HepG2 (cell line): ENCODE measurements at places on chromosomes 6 and 20.

GRCh38 chr6:46468403-46469010 lies 22.7 kb downstream of the RCAN2 start:
- DNase-seq = no peak

DNA sequence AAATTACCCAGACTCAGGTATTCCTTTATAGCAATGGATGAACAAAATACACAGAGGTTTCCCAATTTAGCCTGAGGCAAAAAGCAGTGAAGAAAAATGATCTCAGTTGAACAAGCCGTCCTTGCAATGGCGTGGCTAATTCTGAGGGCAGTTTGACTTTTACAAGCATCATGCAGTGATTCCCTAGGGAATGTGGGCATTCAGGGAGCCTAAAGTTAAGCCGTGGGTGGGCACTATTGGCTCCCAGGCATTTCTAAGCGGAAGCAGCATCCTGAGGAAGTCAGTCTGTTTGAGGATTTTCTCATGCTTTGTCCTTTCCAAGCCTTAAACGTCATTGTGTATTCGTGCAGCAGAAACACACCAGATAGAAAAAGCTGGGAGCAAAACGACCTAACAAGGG lies 133.9 kb downstream of the MYLK4 start:
- no peak for DNase-seq

DNA sequence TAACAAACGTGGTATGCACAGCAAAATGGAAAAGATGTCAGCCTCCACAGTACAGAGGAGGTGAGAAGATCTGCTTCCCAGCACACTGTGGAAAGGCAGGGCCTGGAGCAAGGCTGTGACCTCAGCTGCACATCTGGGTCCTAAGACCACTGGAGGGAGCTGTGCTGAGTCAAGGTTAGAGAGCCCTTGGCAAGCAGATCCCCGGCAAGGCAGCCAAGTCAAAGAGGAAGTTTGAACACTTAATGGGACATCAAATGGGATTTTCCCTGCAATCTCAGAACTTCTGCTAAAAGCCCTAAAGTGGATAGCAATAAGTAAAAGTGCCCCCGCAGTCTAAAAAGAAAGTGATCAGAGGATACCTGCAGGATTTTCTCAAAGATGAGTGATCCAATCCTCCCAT lies 39.5 kb downstream of the UNC5CL start:
- DNase-seq = peak; percentile 80

DNA sequence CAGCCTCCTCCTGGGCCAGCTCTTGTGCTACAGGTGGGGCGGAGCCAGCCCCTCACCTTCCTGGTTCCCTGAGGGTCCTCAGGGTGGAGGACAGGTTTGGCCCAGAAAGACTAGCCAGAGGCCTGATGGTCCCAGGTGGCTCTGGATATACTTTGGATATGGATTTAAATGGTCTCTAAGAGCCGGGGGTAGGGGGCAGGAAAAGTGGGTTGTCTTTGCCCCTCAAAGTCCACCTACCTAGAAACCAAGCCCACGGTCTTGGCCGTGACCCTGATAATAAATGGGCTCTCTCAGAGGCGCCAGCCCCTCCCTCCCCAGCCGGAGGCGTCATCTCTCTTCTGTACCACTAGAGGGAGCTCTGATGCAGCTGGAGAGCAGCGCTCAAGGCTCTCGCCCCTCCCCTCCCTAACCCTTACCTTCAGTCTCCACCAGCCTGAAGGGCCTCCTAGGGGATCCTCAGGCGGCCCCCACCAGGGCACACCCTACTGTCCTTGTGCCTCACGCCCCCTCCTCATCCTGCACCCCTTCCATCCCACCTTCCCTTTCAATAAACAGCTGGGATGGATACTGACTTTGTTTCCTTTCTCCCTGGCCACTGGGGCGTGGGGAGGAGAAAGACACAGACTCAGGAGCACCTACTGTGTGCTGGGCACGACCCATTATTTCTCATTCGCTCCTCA lies 7.5 kb downstream of the NRSN2 start:
- peak; percentile 87 for DNase-seq

DNA sequence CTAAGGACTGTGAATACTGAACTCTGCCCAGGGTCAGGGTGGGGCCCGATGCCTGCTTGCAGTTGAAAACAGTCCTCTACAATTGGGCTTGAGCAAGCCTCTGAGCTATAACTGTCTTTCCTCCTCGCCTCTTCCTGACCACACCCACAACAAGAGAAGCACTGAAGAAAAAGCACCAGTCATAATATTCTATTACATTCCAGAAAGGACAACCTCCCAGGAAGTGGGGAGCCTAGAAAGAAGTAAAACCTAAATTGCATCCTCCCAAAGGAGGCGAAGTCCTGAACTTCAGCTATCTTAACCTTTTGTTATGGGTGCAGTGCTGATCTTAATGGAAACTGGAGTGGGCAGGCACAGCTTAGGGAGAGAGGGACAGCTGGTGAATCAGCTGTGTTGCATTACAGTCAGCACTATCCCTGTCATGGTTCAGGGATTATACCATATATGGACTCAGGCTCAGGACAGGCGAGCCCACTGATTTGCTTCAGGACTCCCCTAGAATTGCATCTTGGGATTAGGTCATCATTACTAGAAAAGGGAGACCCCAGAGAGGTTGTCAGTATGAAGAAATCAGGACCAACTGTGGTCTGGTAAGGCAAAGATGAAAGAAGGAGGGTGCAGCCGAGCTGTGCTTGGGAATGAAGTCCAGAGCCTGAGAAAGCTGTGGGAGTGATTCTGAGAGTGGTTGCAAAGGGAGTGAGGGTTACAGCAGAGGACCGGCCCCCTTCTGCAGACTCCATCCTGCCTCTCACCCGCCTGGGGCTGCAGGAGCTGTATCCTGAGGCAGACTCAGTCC lies 18.3 kb upstream of the TRAM2 start:
- DNase-seq = peak; percentile 81

DNA sequence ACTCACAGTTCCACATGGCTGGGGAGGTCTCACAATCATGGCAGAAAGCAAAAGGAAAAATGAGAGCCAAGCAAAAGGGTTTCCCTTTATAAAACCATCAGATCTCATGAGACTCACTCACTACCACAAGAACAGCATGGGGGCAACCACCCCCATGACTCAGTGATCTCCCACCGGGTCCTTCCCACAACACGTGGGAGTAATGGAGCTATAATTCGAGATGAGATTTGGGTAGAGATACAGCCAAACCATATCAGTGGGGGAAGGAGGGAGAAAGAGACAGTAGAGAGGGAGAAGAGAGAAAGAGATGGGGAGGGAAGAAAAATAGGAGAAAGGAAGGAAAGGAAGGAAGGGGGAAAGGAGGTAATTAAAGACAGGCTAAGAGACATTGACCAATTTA lies 30.1 kb downstream of the GMDS start:
- no peak for DNase-seq

GRCh38 chr6:31114970-31115849 lies 610 bp downstream of the PSORS1C1 start:
- DNase-seq = peak; percentile 25

GRCh38 chr20:7836076-7836475 lies 104.2 kb downstream of the HAO1 start:
- no peak for DNase-seq

- no peak for DNase-seq
Observed at GRCh38 chr20:62243906-62244515, 5.7 kb downstream of the OSBPL2 start.

GRCh38 chr20:15288106-15288505 lies 950.7 kb upstream of the FLRT3 start:
- no peak for DNase-seq

DNA sequence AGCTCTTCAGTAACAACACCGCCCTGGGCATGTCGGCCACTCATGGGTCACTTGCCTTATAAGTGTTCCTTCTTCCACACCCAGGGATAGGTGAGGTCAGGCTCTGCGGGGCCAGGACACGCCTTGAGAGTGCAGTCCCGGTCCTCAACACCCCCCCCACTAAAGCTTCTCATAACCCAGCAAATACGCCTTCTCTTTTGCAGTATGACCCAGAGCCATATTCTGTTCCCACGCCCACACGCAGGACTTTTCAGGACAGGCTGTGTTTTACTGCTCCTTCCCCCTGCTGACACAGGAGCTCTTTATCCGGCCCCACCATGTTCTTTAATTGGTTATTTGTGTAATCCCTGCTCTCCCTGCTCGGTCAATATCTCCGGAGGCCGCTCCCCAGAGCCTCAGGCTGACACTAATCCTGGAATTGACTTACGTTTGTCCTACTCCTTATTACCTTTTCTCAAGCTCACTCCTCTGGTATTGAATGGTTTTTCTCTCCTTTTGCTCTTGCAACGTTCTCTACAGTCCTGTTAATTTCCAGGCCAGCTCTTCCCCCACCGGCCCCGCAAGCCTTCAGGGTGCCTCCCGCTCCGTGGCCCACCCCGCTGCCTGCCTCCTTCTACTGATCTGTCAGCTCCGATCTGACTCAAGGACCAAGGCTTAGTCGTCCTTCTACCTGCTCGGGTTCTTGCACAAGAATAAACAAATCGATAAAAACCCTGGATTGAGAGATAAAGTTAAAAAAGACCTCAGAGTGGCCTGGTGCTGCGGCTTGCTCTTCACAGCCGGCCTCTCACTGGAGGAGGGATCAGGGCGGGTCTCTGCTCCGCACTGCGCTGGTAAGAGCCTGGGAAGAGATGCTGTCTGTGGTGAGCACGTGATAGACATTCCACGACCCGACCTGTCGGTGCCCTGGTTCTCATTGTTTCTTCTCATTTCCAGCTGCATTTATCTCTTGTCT lies 357.5 kb downstream of the ZFAND3 start:
- DNase-seq = peak; percentile 52

DNA sequence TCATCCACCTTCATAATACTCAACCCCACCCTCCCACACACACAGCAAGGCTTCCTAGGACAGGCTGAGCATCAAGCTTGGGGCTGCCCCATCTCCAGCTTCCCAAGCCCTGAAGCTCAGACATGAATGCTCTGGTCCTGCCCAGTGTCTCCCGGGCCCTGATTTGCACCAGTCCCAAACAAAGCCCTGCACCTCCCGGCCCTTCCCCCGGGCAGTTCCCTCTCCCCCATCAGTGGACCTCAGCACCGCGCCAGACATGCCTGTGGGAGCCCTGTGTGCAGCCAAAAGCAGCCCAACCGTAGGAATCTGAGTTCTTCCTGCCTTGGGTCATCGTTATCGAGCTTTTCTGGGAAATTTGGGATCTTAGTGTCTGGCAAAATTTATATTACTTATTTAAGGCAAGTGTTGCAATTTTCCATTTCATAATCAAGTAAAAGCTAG lies 63.5 kb downstream of the THBS2 start:
- no peak for DNase-seq

DNA sequence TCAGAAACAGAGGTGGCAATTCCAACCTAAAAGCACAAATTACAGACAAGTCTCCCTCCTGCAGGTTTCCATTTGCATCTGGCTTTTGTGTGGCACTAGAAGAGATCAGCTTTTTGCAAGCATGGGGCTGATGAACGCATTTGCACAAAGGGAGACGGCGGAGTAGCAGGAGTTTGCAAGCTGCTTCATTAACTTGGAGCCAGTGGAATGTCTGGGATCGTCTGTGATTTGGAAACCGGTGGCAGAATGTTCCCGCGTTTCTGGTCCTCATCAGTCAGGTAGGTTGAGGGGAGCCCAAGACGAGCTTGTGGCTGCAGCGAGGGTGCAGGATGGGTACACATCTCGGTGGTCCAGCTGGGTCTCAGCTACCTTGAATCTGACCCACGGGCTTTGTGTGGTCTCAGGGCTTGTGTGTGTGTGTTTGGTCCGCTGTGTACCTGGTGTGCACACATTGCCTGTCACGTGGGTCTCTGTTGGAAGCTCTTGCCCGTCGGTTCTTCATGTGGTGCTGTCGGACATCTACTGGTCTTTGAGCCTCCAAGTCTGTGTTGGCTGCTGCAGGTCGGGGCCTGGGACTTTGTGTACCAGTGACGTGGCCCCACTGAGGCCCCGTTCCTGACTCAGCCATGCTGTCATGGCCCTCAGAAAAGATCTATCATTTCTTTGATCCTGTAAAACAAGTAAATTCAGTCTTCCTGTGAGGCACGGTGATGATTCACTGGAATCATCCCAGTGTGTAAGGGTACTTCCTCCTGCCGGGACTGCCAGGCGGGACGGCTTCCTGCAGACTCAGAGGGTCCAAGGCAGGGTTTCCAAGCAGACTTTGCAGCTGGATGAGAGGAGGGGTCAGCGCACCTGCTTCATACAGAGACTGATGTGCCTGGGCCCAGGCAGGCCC lies 12.4 kb upstream of the MYT1 start:
- DNase-seq = peak; percentile 71

- DNase-seq = no peak
Observed at GRCh38 chr6:109091314-109092024, 3.2 kb downstream of the SESN1 start.

- peak; percentile 44 for DNase-seq
Observed at GRCh38 chr6:1901556-1901955, 291.8 kb downstream of the FOXC1 start.

DNA sequence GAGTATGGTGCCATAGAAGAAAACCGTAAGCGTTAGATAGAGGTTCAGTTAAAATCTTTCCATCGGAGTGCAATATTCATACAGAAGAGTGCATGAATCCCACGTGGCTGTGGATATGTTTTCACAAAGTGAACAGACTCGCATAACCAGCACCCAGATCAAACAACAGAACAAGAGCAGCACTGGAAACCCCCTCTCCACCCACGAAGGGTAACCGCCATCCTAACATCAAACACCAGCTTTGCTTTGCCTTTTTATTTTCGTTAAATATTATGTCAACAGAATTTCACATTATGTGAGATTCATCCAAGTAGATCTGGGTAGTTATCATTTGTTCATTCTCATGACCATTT lies 4.7 kb downstream of the GTSF1L start:
- DNase-seq = no peak

GRCh38 chr6:25669413-25669812 lies 17.4 kb downstream of the SCGN start:
- DNase-seq = no peak

DNA sequence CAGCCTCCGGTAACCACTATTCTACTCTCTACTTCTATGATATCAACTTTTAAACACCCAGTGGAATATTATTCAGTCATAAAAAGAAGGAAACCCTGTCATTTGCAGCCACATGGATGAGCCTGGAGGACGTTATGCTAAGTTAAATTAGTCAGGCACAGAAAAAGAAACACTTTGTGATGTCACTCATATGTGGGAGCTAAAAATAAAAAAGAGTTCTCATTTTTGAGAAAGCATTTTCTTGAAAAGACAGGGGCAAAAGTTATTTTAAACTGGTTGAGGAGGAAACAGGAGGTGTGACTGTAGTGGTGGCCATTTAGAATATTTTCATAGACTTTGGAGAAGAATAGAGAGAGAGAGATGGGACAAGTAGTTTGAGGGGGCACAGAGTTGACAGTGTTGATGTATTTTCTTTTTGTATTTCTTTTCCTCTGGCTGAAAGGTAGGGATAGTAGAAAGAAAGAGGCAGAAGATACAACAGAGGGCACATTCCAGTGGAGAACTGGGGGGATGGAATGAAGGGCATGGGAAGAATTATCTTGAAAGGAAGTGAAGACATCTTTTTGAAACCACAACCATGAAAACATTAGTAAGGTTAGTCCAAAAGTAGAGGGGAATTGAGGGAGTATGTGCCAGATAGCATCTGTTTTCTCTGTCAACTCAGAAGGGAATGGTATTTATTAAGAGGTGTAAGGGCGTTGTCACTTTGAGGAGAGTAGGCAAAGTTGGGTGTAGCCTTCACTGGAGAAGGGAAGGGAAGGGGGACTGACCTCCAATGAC lies 181.3 kb upstream of the GMDS start:
- no peak for DNase-seq
